ENCODE measurements at places on chromosomes 6 and 20.

DNA sequence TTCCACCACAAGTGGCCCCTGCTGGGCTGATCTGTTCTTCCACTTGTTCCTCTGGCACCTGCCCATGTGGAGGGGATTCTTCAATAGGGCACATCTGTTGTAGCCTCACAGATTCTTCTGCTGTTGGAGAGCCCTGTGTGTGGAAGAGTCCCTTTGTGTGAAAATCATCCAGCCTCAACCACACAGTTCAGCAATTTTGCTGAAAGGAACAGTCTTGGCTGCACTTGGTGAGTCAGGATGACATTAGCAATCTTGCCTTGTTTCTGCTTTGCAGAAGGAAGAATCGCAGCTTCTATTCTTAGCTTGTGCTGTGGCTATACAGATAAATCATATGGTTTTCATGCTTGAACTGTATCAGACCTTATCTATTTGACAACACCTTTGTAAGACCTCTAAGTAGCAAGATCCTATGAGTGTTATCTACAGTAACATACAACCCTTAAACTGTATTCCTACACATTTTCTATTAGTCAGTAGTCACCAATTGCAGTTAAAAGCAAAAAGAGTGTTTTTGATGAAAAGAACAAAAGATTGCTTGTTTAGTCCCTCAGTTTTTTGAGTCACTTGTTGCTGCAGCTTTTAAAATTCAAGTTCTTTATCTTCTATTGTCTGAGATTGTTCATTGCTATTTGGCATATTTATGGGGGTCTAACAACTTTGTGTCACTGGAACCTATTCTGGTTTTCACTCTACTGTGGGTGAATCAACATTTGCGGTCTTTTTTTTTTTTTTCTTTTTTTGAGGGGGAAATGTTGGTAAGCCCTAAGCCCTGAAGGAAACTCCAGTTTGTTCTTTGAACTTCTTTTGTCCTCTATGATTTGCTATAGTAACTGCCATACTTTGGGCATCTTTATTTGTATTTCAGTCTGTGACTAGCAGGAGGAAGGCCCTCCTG lies 231.6 kb downstream of the TFAP2B start:
- DNase-seq = no peak

GRCh38 chr20:19288061-19288460 lies 75.6 kb downstream of the SLC24A3 start:
- DNase-seq = no peak

GRCh38 chr6:36720251-36721141 lies 22.9 kb downstream of the RAB44 start:
- no peak for DNase-seq

- no peak for DNase-seq
These were observed 258.1 kb upstream of the EPHA7 start for GRCh38 chr6:93677264-93677965.

- DNase-seq = no peak
These were observed 55.9 kb downstream of the TBC1D7 start for GRCh38 chr6:13272131-13273046.

DNA sequence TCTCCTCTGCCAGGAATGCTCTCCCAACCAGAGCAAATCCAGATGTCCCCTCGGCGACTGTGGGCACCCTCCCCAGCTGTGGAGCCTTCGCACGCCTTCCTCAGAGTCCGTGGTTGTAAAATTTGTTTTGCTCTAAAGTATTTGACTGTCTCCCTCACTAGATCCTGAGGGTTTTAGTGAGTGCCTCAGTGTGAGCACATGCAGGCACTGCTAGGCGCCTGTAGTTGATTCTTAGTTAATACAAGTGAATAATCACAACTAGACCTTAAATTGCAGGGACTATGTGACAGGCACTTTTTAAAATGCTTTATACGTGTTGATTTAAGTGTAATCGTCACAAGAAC lies 680 bp upstream of the MTCH1 start:
- DNase-seq = no peak

GRCh38 chr6:113529196-113529595 lies 327.9 kb upstream of the MARCKS start:
- DNase-seq = no peak

GRCh38 chr20:48076747-48077146 lies 291.5 kb upstream of the SULF2 start:
- DNase-seq = no peak

DNA sequence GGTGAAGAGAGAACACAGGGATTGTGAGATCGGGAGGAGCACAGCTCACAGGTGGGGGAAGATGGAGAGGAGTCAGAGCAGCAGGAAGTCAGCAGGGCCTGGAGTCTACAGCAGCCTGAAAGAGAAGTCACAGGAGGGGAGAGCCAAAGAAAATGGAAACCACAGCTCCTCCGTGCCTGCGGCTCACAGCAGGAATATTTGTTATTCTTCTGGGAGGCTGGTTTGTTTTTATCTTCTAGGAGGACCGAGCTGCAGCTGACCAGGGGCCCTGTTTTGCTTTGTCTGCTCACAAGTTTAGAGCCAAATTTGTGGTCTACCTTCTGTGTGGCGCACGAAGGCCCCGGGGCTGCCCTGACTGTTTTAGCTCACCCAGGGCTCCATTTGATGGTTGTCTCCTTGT lies 81.8 kb downstream of the CLIC5 start:
- no peak for DNase-seq

DNA sequence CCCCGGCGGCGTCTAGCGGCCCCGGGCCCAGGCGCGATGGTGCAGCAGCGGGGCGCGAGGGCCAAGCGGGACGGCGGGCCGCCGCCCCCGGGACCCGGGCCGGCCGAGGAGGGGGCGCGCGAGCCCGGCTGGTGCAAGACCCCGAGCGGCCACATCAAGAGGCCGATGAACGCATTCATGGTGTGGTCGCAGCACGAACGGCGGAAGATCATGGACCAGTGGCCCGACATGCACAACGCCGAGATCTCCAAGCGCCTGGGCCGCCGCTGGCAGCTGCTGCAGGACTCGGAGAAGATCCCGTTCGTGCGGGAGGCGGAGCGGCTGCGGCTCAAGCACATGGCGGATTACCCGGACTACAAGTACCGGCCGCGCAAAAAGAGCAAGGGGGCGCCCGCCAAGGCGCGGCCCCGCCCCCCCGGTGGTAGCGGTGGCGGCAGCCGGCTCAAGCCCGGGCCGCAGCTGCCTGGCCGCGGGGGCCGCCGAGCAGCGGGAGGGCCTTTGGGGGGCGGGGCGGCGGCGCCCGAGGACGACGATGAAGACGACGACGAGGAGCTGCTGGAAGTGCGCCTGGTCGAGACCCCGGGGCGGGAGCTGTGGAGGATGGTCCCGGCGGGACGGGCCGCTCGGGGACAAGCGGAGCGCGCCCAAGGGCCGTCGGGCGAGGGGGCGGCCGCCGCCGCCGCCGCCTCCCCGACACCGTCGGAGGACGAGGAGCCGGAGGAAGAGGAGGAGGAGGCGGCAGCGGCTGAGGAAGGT lies 715 bp downstream of the SOX12 start:
- peak; percentile 29 for DNase-seq

DNA sequence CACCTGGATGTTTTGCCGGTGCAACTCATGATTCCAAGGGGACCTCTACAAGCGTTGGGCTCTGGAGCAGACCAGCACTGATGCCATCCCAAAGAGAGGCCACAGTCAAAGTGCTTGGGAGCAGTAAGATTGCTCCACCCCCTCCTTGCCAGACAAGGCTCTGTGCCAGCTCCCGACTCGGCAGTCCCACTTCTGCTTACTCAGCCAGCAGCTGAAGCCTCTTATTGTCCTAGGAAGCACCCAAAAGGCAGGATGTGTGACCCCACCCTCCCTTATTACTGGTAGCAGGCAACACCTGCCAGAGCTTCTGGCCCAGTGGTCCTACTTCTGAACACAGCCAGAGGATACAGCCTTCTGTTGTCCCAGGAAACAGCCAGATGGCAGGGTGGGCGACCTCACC lies 614.2 kb downstream of the TENT5A start:
- DNase-seq = no peak

DNA sequence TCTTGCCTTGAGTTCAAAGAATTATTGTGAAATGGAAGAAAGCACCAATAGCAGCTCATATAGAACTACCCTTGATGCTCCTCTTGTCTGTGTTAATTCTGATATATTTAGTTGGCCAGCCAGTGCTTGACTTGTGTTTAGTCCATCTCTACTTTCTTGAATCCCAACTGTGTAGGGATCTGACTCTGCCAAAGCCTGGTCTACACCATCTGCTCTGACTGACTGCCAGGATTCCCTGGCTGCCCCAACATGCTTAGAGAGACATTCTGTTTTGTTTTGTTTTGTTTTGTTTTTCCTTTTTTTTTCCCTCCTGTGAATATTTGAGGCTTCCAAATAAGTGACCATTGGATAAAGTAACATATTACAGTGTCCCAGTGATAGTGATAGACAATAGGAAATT lies 953.7 kb upstream of the MANEA start:
- DNase-seq = no peak

GRCh38 chr6:7773914-7774313 lies 48.0 kb downstream of the BMP6 start:
- no peak for DNase-seq

GRCh38 chr6:126475449-126475848 lies 135.5 kb downstream of the CENPW start:
- no peak for DNase-seq

DNA sequence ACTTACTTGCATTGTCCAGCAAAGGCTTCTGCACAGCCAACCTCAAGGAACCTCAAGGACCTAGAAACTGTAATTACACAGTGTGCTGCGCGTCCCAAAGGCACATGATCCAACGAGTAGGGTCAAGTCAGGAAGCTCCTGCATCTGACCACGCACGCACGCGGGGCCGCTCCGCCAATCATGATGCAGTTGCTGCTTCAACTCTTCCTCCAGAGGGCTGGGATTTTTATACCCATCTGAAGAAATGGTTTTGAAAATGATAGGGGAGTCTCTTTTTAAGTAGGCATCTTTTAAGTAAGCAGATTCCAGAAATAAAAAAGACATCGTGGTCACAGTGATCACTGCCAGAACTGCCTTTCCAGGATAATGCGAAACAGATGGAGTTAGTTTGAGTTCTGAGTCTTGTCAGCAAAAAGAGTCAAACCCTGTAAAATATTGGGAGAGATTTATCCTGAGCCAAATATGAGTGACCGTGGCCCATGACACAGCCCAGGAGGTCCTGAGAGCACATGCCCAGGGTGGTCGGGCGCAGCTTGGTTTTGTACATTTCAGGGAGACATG lies 34.0 kb downstream of the KIF25 start:
- DNase-seq = no peak

DNA sequence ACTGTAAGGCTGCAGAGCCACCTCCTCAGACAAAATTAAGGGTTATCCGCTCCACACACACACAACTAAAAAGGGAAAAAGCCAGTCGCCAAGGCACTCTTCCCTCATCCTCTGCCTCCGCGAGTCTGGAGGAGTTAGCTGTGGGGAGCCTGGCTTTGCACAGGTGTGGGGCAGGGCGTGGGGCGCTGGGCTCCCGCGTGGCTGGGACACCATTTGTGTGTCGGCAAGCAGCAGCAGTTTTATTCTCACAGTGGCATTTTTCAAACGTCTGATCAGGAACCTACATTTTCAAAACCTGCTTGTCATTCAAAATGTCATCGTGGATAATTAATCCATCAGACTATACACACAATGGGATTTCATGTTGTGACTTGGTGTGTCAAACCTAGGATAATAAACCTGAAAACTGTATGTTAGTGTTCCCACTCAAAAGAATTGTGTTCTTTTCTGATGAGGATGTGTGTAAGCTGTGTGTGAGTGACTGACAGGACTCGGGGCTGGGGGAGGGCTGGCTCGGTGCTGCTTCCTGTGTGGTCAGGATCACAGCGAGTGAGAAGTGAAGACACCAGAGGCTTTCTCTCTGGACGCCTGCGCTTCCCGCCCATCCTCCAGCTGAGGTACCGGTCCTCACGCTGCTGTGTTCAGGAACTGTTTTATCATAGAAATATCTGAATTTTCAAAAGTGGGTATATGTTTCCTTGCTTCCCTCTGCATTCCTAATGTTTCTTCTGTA lies 83.1 kb downstream of the IRF4 start:
- DNase-seq = peak; percentile 56

DNA sequence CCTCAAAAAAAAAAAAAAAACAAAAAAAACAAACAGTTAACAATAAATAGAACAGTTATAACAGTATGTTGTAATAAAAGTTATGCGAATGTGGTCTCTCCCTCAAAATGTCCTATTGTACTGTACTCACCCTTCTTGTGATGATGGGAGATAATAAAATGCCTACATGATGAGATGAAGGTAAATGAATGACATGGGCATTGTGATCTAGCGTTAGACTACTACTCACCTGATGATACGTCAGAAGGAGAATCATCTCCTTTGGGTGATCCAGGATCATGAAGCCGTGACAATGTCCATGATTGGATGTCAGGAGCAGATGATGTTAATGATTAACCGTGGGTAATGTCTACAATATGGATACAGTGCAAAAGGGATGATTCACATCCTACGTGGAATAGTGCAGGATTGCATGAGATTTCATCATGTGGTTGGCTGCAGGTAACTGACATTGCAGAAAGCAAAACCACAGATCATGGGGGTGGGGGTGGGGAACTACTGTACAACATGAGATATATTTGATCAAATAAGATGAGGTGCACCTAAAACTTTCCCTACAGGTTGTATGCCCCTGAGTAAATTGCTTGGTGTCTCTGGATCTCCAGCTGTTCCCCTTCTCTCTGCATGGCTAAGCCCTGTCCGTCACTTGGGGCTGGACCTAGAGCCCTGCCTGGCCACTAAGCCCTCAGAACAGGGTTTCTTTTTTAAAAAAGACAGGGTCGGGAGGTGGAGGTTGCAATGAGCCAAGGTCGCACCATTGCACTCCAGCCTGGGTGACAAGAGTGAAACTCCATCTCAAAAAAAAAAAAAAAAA lies 6.2 kb upstream of the RBCK1 start:
- no peak for DNase-seq

GRCh38 chr6:145305670-145306069 lies 429.6 kb downstream of the EPM2A start:
- DNase-seq = no peak

GRCh38 chr6:34912715-34913464 lies 23.8 kb downstream of the ANKS1A start:
- DNase-seq = peak; percentile 11

- peak; percentile 20 for DNase-seq
These were observed 48.4 kb downstream of the USP49 start for GRCh38 chr6:41846666-41847237.

DNA sequence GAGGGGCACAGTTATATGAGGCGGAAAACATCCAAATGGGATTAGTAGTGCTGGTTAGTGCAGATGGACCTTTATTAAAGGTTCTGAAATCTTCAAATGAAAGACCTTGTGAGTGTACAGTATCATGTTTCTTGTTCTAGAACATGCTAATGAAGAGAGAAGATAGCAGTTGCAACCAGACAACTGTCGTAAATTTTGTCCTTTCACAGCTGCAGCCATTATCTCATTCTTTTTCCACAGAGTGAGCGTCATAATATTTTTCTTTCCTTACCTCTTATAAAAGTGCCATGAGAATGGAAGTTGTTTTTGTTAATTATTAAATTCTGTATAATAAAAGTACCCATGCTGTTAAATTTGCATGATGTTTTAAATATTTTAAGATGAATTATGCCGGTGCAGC lies 4.4 kb upstream of the C6orf163 start:
- DNase-seq = no peak

GRCh38 chr6:149275621-149276020 lies 41.9 kb upstream of the TAB2 start:
- DNase-seq = no peak

DNA sequence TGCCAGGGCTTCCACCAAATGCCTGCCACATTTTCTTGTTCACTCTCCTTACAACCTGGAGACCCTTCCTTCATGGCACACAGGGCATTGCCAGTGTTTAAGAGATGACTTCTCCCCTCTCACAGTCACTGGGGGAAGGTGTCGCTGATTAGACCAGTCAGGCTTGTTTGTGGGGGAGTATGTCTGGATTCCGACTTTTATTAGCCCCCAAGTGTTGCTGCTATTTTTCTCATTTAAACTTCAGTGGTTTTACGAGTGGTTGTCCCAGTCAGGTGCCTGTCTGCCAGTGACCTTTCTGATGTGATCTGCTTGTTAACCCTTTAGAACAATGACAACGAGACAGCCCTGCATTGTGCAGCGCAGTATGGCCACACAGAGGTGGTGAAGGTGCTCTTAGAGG lies 92.3 kb downstream of the ANKS1A start:
- no peak for DNase-seq

Measured in central memory CD8-positive, alpha-beta T cell (primary cell).